ENCODE measurements at places on chromosomes 1 and 21.
A peak's percentile ranks its signal among the peaks of the same experiment; 100 is the strongest.

DNA sequence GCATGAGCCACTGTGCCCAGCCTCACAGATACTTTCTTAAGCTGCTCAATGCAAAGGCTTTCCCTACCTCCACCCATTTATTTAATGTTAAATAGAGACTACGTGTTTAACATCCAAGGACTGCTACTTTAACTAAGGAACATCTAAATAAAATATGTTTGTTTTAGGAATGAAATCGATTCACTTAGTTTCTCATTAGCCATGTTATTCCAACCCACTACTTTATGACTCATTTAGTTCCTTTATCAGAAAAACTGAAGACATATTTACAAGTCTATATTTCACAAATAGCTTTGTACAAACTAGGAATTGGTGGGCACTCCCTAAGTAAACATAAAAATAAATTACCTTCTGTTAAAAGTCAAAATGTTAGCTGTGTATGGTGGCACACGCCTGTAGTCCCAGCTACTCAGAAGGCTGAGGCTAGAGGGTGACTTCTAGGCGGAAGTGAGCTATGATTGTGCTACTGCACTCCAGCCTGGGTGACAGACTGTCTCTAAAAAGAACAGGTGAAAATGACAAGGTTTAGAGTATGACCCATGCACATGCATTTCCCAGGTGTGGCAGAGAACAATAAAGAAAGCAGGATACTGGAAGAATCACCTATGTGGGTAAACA is 39.9 kb upstream of the AK4 start:
- peak; percentile 1 for DNase-seq

DNA sequence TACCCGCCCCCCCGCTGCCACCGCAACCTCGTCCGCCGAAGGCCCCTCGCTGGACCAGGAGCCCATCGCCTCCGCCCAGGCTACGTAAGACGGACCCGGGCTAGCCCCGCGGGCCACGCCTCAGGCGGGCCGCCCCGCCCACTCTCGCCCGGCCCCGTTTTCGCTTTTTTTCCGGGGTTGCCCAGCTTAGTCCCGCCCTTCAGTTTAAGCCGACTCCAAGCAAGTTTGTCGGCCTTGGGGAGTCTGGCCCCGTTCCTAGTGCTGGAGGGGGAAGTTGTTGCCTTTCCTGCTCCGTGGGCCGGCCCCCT is 3.0 kb downstream of the RUSC1 start:
- peak; percentile 96 for DNase-seq

DNA sequence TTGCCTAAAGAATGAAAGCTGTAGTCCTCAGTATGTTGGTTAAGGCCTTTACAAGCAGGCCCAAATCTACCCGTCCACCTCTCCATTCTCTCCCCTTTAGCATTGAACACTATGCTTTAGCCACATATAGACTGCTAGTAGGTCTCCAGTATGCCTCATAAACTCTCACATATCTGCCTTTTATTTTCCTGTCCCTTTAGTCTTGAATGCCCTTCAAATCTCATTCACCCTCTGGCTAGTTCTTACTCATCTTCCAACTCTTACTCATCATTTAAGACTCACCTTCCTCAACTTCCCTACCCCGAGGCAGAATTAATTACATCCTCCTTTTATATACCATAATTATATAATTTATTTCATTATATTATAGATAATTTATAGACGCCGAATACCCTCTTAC is 78.7 kb upstream of the TSPAN2 start:
- DNase-seq = no peak

DNA sequence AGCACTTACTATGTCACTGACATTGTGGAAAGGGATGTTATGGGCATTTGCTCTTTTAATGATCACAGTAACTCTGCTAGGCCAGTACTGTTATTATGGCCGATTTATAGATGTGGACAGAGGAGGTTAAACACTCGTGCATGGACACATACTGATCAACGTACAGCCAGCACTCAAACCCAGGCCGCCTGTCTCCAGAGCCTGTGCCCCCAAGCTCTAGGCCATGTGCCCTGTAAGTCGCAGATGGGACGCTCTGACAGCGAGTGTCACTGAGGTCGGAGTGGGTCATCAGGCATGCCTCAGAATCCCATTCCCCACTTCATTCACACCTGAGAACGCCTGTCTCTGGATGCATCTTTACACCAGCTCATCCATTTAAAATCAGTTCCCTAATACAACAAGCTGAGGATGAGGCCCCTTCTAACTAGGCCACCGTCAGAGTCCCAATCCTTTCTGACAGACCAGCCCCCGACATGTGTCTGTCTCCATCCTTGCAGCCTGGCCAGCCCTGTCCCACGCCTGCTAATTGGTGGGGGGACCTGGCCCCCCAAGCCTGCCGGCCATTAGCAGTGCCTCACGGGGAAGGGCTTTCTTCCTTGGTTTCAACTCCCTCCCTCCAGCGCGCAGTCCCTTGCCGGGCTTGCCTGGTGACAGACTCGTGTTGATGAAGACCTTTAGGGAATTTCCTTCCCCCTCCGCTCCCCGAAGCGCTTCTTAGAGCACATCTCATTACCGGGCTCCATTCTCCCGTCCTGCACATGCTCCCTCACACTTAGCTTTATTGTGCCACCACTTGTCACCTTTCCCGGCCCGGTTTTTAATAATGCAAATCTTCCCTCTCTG is 436.8 kb downstream of the KIF26B start:
- peak; percentile 68 for DNase-seq

DNA sequence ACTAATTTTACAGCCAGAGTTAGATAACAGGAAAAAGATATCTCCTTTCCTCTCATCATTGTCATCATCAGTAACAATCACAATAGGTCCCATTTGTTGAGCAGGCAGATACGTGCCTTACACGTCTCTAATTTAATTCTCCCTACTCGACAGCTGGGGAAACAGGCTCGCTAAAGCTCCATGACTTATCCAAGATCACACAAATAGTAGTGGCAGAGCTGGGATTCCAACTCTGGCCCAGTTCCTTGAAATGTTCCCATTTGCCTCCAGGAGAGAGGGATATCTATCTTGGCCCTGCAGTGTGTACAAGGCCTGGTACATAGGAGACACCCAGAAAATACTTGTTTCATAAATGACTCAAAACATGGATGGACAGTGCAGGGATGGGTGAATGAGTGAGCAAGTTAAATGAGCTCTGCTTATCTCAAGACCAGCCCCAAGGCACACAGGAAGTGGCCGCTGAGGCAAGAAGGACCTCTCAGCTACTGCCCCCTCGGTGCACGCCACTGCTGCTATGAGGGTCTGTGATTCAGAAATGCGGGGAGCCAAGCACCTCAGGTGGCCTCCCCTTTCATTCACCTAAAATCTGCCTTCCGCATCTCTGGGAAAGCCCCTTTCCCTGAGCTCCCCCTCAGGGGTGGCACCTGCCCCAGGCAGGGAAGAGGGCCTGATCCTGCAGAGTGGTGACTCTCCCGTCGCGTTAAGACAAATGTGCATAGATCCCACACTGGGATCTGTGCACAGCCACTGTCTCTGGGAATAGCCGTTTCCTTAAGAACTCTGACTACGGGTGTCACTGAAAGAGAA is 3.6 kb downstream of the KCNN3 start:
- DNase-seq = no peak

DNA sequence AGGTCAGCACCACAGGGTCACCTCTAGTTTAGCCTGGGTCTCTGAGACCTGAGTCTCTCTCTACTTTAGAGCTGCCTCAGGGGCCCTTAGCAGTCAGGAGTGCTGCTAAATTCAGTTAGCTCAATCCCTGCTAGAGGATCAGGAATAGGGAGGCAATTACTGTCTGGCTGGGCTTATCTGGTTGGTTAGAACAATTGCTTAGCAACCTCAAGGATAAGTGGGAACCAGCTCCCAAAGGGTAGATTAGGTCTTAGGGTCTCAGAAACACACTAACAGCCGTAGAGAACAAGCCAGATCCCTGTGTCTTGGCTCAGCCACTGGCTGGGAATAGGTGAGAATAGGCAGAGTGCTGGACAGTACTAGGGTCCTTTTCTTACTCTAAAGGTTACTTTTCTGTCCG is 7.7 kb downstream of the PM20D1 start:
- DNase-seq = no peak

- DNase-seq = no peak
These were observed 108.0 kb downstream of the NRIP1 start for GRCh38 chr21:14956807-14957206.

Measured in coronary artery (tissue), 2 donors.